Gastroesophageal sphincter (tissue), 4 donors: ENCODE measurements at places on chromosomes 7 and 10. TPM values are rescaled to one million over a fixed set of nuclear protein-coding genes. Genes with fewer than 3 reads are reported as not detected.

Gene PRR15
- total RNA-seq, result not detected

Gene AFAP1L2
- 29.5 TPM for total RNA-seq

Gene JCAD
- 66.8 TPM for total RNA-seq

Gene TMEM26
- 0.40 TPM for total RNA-seq

Gene C10orf143
- 4.7 TPM for total RNA-seq

Gene PON1
- total RNA-seq, result not detected

Gene CFAP46
- 2.2 TPM for total RNA-seq

Gene NUTM2A
- total RNA-seq, result 2.7 TPM

Gene TRPV5
- not detected for total RNA-seq

Gene SBDS
- total RNA-seq, result 330 TPM

Gene CD36
- 284 TPM for total RNA-seq

Gene PTPRZ1
- 7.0 TPM for total RNA-seq

Gene HPS1
- total RNA-seq, result 51.4 TPM

Gene SHTN1
- total RNA-seq, result 4.3 TPM

Gene MALSU1
- 43.0 TPM for total RNA-seq

DNA sequence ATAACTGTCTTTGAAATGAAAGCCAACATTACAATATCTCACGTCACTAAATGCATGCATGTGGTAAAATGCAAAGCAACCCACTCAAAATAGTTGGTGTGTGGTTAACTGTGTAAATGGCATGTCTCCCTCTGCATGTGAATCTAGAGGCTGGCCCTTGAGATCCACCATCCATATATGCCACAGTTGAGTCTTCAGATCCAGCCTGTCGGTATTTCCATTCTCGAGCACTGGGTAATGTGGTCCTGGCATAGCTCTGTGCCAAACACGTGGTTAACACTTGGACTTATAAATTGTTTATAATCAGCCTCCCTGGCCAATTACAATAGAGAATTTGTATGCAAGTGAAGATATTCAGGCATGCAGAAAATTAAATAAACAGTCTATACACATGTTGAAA, 90.3 kb downstream of the LYZL1 start:
- no peak for ATAC-seq

GRCh38 chr7:33888166-33888565, 17.2 kb upstream of the BMPER start:
- ATAC-seq, result no peak

GRCh38 chr7:11655163-11655562, 176.8 kb downstream of the THSD7A start:
- ATAC-seq, result no peak

- no peak for ATAC-seq
Measured at GRCh38 chr7:128740996-128741395, 1.8 kb downstream of the CALU start.

- no peak for ATAC-seq
Measured at GRCh38 chr7:82740246-82740848, 296.8 kb upstream of the CACNA2D1 start.

DNA sequence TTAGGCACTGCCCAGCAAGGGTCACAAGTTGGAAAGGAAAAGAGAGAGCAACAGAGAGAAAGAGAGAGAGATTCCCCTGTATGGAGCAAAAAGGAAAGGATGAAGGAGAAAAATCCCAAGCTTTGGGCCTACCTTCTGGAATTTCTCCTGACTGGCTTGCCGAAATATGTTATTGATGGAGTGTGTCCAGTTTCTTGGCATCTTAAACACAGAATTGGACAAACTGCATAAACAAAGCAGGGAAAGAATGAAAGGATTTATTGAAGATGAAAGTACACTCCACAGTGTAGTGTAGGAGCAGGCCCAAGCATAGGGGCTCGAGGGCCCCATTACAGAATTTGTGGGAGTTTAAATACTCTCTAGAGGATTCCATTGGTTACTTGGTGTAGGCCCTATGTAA, 627.8 kb upstream of the CNTNAP2 start:
- ATAC-seq, result no peak

DNA sequence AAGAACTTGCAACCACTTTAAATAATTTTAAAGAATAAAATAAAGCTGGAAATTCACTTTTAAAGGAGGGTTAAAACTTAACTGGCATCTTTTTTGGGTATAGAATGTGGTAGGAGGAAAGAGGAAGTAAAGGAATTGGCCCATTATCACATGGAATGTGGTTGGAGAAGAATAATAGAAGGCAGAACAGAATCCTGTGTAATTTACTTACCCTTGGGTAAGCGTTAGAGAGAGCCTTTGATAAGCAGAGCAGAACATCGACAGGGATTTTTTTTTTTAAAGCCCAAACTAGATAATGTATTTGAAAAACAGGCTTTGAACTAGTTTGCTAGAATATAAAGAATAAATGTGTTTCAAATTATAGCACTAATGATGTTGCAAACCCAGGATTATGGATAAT, 199.8 kb upstream of the KIAA1217 start:
- ATAC-seq, result no peak

DNA sequence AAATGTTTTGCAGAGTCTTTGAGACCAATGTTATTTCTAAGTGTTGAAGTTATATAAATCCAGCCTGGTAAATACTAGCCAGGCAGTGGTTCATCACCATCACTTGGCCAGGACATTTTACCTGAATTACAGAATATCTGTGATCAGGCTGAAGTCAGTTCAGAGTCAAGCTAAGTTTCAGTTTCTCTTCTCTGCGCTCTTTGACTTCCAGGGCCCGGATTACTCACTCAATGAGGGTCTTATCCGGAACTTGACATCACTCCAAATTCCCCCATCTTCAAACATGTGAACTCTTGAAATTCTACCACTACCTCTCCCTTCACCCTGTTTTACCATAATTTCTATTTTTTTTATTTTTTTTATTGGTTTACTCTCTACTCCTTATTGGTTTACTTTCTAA, 36.6 kb upstream of the CCAR1 start:
- ATAC-seq, result no peak

DNA sequence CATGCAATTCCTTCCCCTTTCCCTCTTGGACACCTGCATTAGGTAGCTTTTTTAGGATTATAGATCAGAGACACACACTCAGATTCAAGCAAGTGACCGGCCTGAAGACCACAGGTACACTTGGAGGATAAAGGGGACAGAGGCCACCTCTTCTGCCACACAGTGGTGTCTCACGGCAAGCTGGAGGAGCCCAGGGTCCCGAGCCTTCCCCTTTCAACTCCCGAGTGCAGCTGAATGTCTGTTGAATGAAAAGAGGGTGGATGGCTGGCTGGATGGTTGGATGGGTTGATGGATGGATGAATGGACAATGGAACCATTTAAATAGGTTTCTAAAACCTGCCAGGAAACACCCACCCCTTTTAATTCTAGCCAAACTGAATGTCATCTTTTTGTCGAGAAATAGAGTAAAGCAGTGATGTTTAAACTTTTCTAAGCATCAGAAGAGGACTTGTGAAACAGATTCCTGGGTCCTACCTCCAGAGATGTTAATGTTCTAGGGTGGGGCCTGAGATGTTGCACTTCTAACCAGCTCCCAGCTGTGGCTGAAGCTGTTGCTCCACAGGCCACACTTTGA, 49.2 kb upstream of the ZMIZ1 start:
- no peak for ATAC-seq

- ATAC-seq, result peak; percentile 39
Measured at GRCh38 chr7:116180302-116180701, 30.0 kb upstream of the TES start.

DNA sequence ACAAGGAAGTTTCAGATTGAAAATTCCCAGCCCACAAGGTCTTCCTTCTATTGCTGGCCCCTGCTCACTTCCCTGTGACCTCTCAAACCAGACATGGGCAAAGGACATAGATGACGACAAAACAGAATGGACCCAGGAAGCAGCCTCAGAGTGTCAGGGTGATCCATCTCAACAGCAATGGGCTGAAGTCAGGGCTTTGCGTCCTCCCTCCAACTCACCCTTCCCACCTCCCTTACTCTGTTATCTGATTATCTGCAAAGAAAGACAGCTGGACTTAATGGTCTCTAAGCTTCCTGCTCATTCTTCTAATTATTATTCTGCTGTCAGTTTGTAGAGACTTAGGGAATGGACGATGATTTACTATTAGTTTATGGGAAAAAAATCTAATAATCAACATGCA, 115.9 kb downstream of the PIP4K2A start:
- ATAC-seq, result no peak

GRCh38 chr10:52020702-52021101, 293.4 kb upstream of the DKK1 start:
- ATAC-seq, result no peak

- no peak for ATAC-seq
Measured at GRCh38 chr10:123062726-123063125, 53.9 kb downstream of the ACADSB start.

- no peak for ATAC-seq
Measured at GRCh38 chr7:78783179-78783962, 670.1 kb downstream of the MAGI2 start.

GRCh38 chr7:80611779-80612178, 26.7 kb upstream of the CD36 start:
- ATAC-seq, result no peak

DNA sequence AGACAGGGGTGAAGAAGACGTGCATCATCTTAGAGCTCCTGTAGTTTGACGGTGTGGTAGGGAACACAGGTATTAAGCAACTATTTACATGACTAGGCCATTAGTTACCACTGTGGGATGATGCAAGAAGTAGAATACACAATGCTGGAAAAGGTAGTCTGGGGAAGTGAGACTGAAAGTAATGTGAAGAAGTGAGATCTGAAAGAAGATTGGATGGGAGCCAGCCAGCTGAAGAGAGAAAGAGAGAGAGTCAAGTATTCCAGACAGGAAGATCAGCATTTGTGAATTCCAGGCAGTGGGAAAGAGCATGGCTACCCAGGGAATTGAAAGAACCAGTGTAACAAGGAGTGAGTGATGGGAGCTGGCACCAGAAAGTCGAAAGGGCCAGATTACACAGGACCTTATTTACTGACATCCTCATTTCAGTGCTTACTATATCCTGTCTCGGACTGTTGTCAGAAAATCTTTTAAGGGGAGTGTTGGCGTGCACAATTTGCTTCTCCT, 4.0 kb upstream of the CFAP58 start:
- ATAC-seq, result peak; percentile 65

- no peak for ATAC-seq
Measured at GRCh38 chr7:31095286-31096197, 43.4 kb downstream of the ADCYAP1R1 start.

GRCh38 chr10:8815969-8816368, 761.5 kb downstream of the GATA3 start:
- ATAC-seq, result no peak

DNA sequence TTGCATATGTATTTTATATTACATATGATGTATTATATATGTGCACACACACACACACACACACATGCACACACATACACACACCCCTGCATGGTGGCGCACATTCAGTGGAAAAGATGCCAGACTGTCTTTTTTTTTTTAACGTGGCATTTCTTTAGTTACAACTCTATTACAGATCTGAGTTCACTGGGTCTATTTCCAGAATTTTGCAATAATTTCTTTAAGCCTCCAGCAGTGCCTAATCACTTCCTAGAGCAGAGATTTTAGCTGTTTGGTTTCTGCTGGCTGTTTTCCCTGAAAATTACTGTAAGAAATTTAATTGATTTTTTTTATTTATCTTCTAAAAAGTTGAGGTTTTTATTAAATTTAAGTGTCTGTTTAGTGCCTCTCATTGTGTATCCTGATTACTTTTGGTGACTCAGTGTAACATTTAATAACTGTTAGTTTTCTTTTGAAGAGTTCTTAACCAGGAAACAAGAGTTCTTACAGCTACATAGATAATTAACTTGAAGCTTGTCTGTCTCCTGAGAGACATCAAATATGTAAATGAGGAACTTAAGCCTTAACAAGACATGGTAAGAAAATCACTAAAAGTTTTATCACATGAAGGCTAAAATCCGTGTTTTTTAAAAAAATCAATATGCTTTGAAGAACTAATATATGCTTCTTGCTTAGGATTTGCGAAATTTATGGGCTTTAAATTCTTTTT, 232.0 kb downstream of the MDFIC start:
- ATAC-seq, result no peak

DNA sequence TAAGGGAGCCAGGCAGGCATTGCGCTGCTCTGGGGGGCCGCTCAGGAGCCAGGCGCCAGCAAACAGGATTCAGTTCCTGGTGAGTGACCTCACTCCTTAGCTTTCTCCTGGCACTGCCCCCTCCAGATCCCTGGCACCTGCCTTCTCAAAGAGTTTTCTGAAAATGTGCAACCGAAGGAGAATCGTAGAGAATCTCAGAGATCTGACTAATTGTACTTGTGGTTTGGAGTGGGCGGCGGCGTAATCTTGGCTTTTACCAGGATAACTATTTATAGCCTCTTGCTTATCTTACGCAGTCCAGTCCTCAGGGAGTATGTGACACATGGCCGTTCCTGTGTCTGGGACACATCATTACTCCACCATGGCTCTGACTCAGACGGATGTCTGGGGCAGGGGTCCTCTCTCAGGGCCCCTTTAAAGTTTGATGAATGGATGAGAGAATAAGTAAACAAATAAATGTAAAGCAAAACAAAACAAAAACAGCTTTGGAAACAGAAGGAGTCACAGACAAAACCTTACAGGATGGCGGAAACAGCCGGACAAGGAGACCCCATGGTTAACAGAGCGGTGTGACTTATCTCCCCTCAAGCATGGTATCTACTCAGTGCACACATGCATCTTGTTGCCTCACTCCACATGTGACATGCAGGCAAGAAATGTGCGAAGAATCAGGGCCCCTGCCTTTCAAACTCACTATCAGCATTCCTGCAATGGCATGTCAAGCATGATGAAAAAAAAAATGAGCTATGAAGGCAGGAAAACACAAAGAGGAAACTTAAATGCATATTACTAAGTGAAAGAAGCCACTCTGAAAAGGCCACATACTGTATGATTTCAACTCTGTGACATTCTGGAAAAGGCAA, 99.7 kb downstream of the TNS3 start:
- peak; percentile 44 for ATAC-seq

DNA sequence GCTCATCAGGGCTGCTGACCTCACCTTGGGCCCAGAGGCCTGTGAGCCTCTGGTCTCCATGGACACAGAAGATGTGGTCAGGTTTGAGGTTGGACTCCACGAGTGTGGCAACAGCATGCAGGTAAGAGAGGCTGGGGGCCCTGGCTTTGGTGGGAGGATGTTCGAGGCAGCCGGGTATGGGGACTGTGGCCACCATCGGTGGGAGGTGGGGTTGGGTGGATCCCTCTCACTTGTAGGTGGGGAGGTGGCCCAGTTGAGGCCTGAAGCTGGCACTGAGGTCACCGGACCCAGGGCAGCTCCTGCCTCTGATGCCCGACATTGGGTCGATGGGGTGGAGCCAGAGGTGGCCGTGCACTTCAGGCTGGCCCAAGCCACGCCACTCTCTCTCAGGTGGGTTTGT, 406 bp downstream of the ZP3 start:
- ATAC-seq, result no peak

- ATAC-seq, result peak; percentile 55
Measured at GRCh38 chr10:20254078-20254477, 437.8 kb downstream of the PLXDC2 start.

- no peak for ATAC-seq
Measured at GRCh38 chr7:83550100-83550499, 98.8 kb downstream of the SEMA3E start.

GRCh38 chr7:104296900-104297299, 31.5 kb upstream of the LHFPL3 start:
- ATAC-seq, result no peak
